NCI-H1436 treated with DMSO at 0.1 percent for 48 hours (cell line): ENCODE measurements at places on chromosomes 3 and 15.

DNA sequence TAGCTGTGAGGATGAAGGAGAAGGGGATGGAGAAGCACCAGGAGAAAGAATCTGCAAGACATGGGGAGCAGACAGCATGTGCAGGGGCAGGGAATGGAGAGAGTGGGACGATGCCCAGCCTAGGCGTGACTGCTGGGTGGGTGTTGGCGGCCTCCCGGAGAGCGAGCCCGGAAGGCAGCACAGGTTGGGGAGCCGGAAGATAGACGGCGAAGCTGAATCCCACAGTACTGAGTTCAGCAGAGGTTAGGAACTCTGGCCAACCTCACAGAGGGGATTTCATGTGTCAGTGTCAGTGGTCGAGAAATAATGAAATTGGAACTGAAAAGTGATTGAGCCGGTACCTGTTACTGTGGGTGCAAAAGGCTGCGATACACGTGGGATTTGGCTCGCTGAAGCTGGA lies 55.2 kb downstream of the PXYLP1 start:
- no peak for DNase-seq

- no peak for DNase-seq
These were observed 11.6 kb downstream of the FSIP1 start for GRCh38 chr15:39770748-39771689.

DNA sequence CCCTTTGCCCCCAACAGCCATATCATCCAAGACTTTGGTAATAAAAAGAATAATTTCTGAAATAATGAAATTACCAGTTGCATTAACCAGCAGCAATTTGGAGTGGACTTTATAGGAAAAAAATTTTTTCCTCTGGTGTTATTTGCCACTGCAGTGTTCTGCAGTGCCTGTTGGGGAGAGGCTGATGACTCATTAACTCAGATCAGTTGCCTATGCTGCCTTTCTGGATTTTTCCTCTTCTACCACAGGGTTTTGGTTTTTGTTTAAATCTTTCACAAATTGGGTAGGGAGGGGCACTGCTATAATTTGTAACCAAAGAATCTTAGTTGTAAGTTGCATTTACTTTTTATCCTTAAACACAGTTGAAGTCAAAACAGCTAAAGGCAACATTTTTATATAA lies 22.7 kb downstream of the ATP6V1A start:
- DNase-seq: no peak

GRCh38 chr15:52653431-52653964 lies 25.7 kb downstream of the ATOSA start:
- no peak for DNase-seq

GRCh38 chr15:80844011-80844732 lies 65.0 kb downstream of the CEMIP start:
- no peak for DNase-seq

DNA sequence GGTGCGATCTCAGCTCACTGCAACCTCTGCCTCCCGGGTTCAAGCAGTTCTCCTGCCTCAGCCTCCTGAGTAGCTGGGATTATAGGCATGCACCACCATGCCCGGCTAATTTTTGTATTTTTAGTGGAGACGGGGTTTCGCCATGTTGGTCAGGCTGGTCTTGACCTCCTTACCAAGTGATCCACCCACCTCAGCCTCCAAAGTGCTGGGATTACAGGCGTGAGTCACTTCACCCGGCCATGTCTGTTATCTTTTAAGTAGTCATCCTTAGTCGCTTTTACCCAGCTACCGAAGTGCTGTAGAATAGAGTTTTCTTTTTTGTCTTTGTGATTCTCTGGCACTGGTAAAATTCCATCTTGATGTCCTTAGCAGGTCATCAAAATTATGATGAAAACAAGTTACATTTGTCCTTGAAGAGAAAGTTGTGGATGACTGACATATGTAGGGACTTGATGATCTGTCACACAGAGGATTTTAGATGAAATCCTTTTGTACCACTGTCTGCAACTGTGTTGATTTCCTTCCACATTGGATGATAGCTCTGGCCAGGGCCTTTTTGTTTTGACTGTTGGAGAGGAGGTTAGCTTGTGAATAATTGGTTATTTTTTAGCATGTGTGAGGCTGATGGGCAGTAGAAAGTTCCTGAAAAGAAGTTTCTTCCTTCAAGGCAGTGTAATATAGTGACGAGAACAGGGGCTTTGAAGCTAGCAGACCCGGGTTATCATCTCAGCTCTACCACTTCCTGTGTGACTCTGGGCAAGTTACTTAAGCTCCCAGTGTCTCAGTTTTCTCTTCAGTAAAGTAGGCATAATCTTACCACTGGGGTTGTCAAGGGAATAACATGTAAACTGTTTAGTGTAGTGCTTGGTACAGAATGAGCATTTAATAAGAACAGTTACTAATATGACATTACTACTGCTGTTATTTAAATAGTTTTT lies 18.8 kb downstream of the ATG7 start:
- DNase-seq: no peak

DNA sequence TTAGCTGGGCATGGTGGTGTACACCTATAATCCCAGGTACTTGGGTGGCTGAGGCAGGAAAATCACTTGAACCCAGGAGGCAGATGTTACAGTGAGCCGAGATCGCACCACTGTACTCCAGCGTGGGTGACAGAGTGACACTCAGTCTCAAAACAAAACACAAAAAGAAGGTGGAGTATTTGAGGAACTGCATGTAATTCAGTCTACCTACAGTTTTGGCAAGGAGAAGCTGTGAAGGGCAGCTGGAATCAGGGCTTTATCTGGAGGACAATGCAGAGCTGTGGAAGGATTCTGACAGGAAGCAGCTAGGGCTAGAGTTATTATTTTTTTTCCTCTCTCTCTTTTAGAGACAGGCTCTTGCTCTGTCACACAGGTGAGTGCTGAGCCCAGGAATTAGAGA lies 6.8 kb downstream of the H1-8 start:
- DNase-seq: no peak

DNA sequence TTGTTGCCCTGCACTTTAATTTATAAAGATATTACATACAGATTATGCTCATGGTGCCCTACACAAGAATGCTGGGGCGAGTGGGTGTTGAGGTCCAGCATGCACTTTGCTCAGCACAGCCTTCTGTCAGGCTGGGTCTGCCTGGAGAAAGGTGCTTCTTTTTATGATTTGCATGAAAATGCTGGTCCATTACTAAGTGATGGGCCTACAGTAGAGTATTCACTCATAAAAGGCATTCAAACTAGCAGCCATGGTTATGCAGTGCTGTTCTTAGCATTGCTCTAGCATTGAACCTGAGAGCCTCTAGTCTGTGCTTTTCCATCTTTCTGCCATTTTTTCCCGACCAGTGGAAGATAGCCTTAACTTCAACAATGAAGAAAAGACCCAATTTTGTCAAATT lies 12.3 kb downstream of the LNP1 start:
- no peak for DNase-seq

GRCh38 chr3:127743351-127744252 lies 70.8 kb downstream of the ABTB1 start:
- DNase-seq: no peak

DNA sequence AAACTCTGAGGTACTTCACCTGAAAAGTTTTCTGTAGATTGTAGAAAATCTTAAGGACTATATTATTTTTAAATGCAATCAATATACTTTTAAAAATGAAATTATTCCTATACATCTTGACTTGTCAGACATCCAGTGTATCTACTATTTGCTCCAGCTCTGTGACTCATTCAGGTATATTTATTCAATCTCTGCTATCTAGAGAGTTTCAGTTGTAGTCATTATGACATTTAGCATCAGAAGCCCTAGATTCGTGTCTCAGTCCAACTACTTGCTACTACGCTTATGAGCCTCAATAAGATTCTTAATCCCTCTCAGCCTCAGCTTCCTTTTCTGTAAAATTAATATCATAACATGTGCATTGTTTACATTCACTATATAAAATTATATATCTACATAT lies 22.3 kb upstream of the EIF1B start:
- DNase-seq: no peak

- no peak for DNase-seq
These were observed 859.4 kb upstream of the NR2F2 start for GRCh38 chr15:95470997-95471689.

DNA sequence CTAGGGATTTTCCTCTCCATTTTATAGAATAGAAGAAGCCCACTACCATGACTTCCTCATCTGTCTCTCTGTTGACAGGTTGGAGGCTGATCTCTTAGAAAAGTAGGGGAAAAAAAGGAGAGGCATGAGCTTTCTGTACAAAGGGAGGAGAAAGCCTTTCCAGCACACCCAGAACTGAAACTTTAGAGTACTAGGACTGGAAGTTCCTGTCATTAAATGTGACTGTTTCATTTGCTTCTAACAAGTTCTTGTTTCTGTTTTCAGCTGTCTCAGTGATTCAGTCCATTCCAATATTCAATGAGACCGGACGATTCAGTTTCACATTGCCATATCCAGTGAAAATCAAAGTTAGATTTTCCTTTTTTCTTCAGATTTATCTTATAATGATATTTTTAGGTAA lies 39.0 kb downstream of the INTS14 start:
- no peak for DNase-seq

DNA sequence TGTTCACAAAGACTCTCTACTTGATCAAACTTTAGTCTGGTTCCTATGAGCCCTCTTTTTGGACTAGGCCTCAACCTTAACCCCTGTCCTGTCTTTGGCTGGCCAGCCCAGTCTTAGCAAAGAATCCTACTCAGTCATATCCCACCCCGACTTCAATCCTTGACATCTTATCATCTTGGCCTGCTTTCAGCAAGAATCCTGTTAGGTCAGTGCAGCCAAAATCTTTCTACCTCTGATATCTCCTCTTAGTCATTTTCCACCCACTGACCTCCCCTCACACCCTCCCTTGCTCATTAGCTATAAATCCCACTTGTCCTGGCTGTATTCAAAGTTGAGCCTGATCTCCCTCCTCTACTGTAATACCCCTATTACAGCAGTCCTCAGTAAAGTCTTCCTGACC lies 286.1 kb downstream of the MAGI1 start:
- no peak for DNase-seq

DNA sequence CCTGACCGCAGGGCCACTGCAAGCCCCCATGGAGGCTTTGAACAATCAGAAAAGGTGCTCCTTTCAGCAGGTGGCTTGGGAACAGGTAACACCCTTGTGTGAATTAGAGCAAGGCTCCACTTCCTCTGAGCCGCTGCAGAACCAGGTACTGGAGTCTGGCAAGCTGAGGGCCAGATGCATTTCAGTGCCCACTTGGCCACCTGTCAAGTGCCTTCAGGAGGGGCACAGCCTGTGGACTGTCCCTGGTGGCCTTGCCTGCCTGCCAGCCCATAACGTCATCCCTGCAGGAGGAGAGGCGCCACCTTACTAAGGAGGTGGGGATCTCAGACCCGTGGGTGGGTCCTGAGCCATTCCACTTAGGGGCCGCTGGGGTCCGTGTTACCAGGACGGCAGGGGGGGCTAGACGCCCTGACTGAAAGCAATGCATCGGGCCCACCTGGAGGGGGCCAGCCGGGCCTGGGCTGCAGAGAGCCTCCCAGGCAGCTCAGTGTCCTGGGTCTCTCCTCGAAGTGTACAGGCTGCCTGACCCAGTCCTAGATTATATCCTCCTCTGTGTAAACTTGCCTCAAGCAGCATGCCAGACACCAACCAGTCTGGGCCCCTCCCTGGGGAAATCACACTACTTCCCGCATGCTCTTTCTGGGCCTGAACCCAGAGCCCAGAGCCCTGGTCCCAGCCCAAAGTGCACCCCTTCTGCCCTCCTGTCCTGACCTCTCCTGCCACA lies 16.1 kb downstream of the SPTBN5 start:
- DNase-seq: no peak

GRCh38 chr3:141429371-141430035 lies 57.3 kb upstream of the RASA2 start:
- DNase-seq: no peak

GRCh38 chr15:99115300-99116215 lies 10.7 kb downstream of the SYNM start:
- DNase-seq: no peak

DNA sequence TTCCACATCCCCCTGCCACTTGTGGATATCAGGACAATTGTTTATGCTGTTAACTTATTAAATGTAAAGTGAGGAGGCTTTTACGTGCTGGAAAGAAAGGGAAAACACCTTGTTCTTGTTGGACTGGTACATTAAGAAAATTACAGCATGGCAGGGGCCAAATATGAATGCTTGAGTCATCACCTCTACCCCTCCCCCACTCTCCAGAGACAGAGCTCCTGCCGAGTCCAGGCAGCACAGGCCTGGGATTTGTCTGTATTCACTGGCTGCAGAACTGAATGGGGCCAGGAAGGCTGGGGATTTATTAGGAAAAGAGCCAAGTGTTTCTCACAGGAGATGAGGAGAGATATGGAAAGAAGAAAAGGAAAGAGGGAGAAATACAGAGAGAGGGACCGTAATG lies 308.9 kb downstream of the EPHB1 start:
- no peak for DNase-seq

GRCh38 chr3:18092726-18093125 lies 332.4 kb downstream of the SATB1 start:
- DNase-seq: no peak

GRCh38 chr3:156604642-156605144 lies 49.8 kb upstream of the SSR3 start:
- no peak for DNase-seq
